ENCODE measurements at places on chromosomes 3 and 15.
A peak's percentile ranks its signal among the peaks of the same experiment; 100 is the strongest.

DNA sequence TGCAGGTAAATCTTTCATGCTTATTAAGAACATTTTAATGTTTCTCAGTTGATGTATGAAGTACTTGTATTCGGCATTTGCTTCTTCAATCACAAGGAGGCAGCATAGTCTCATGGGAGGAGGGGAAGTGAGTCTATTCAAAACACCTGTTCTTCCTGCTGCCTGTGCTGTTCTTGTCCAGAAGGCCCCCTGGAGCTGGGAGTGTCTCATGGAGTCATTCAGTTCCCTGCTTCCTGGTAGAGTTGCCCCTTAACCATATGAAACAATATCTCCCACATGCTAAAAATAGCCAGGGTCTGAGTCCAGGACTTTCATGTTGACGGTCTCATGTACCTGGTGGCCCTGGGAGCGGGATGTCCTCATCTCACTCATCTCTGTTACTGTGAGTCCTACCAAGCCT lies 15.5 kb upstream of the PPP1R2 start:
- peak; percentile 15 for DNase-seq

GRCh38 chr3:31172336-31172735 lies 277.9 kb upstream of the GADL1 start:
- no peak for DNase-seq

GRCh38 chr3:197356275-197356674 lies 57.9 kb upstream of the DLG1 start:
- no peak for DNase-seq

- no peak for DNase-seq
These were observed 51.9 kb upstream of the FLNB start for GRCh38 chr3:57956119-57956832.

GRCh38 chr15:67085818-67086636 lies 20.6 kb downstream of the SMAD3 start:
- no peak for DNase-seq

DNA sequence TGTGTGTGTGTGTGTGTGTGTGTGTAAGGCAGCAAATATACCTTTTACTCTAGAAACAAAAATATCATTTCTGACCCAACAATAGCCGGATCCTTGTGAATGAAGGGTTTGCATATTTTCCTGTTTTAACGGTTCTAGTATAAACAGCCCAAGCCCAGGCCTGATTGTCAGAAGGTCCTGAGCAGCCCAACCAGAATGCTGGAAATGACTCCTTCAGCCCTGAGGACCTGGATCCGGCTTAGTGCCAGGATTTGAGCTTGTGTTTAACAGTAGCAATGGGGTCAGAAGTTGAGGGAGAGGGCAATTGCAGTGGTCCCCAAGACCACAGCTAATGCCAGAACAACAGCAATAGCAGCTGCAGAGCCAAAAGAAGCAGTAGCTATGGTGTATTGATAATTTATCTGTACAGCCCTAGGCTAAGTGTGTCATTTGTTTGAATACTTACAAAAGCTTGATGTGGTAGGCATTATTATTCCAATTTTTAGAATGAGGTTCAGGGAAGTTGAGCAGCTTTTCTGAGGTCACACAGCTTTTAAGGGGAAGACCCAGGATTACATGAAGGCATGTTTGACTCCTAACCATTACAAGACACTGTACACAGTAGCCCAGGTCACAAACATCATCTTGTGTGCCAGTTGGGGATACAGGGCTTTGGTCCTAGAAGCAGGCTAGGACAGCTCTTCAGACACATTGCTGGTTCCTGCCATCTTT lies 12.8 kb downstream of the FOXL2 start:
- DNase-seq = no peak

GRCh38 chr3:132351222-132351806 lies 34.1 kb downstream of the ACP3 start:
- DNase-seq = no peak

- no peak for DNase-seq
These were observed 258.2 kb upstream of the STT3B start for GRCh38 chr3:31274326-31275024.

GRCh38 chr15:73886717-73887345 lies 13.5 kb downstream of the TBC1D21 start:
- DNase-seq = no peak

DNA sequence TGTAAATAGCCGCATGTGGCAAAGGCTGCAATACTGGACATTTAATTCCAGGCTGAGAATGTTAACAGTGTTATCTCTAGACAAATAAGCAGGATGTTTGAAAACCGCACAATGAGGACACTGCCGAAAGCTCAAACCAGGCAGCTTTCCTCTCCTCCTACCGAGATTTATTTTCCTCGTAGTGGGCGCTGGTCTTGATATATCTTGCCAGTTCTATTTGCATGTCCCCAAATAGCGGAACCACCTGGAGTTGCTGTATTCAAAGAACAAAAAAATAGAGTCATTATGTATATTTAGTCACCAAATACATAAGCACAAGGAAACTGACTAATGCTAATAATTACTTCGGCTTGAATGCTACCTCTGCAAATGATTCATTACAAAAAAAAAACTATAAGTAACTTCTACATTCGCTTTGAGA lies 46.5 kb downstream of the CYFIP1 start:
- DNase-seq = no peak

DNA sequence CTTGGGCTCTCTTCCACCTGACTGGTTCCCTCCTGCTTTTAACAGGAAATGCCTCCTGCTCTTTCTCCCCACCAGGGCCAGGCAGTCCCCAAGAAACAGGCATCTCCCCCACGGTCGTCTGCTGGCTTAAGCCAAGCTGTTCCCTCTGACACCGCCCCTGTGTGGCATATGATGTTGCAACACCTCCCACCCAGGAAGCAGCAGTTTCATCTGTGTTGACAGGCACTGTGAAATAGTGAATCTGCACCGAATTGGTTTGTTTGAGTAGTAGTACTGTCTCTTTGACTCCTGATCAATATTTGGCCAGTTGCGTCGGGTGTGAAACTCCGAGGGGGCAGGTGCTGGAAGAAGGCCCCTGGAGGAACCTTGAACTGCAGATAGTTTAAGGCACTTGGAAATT lies 188.8 kb downstream of the FEZF2 start:
- DNase-seq = no peak

DNA sequence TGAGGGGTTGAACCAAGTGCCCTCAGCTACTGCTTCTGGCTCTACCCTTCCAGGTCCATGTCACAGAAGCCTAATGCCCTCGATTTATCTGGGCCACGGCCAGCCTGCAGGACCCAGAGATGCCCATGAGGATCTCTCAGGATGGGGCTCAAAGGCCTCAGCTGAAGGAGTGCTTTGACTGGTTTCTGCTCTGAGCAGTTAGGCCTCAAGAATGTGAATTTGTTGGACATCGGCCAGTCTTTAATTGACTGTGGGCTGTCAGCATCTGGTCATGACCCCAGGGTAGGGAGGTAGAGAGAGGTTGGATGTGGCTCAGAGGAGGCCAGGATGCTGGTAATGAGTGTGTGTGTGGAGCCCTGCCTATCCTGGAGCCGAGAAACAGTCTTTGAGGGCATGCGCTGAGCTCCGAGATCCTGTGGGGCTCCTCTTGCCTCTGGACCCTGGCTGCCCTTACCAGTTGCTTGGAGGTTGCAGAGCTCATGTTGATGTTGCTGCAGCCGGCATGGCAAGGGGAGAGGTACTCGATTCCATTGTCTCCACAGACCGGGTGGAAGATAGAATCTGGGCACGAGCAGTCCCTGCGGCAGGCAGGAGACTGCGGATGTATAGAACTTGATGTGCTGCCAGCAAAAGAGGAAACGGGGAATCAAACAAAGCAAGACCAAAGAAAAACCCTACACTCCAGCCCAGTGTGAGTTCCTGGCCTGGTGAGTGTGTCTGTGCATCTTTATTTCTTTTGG lies 49.1 kb upstream of the RAB6B start:
- no peak for DNase-seq

- DNase-seq = no peak
These were observed 36.7 kb downstream of the HMG20A start for GRCh38 chr15:77457191-77457904.

DNA sequence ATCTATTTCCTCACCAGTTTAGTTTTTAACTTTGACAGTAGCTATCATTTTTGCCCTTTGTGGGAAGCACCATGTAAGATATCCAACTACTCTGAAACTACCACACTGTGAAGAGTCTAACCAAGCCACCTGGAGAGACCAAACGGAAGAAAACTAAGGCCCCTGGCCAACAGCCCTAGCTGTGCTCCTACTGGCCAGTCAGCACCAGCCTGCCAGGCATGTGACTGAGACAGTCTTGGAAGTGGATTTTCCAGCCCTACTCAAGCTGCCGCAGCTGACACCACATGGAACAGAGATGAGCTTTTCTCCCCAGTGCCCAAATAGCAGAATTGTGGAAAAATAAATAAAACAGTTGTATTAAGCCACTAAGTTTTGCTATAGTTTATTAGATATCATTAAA lies 2.9 kb upstream of the TBC1D5 start:
- DNase-seq = no peak

- no peak for DNase-seq
These were observed 28.0 kb upstream of the DUSP7 start for GRCh38 chr3:52084216-52084945.

- DNase-seq = no peak
These were observed 200.6 kb downstream of the BCHE start for GRCh38 chr3:165636684-165637015.

GRCh38 chr15:51793521-51794305 lies 35.7 kb upstream of the TMOD3 start:
- no peak for DNase-seq

GRCh38 chr15:39376371-39376909 lies 204.4 kb upstream of the THBS1 start:
- DNase-seq = no peak

DNA sequence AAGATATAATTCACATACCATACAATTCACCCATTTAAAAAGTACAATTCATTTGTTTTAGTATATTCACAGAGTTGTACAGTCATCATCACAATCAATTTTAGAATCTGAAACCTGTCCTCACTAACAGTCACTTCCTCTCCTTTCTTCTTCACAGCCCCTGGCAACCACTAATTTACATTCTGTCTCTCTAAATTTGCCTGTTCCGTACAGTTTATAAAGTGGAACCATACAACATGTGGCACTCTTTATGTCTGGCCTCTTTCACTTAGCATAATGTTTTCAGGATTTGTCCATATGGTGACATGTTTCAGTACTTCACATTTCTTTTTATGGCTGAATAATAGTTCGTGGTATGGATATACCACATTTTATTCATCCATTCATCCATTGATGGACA lies 22.7 kb downstream of the ERICH6 start:
- no peak for DNase-seq

- no peak for DNase-seq
These were observed 253.2 kb downstream of the ZPLD1 start for GRCh38 chr3:102687851-102688555.

- no peak for DNase-seq
These were observed 23.7 kb downstream of the DNAJB8 start for GRCh38 chr3:128442949-128443348.

DNA sequence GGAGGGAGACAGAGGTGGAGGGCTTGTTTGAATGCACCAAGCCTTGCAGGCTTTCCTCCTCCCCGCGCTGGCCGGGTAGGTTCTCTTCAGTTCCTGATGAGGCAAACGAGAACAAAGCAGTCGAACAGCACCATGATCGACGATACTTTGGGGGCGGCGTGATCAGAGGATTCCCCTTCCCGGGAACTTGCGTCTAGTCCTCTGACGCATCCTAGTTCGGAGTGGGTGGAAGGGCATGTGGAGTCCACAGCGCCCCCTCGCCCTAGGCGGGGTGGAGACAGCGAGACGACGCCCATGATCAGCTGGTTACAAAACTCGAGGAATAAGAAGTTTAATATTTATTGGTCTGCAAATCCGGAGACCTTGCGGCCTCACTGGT lies 452 bp upstream of the SV2B start:
- peak; percentile 41 for DNase-seq

DNA sequence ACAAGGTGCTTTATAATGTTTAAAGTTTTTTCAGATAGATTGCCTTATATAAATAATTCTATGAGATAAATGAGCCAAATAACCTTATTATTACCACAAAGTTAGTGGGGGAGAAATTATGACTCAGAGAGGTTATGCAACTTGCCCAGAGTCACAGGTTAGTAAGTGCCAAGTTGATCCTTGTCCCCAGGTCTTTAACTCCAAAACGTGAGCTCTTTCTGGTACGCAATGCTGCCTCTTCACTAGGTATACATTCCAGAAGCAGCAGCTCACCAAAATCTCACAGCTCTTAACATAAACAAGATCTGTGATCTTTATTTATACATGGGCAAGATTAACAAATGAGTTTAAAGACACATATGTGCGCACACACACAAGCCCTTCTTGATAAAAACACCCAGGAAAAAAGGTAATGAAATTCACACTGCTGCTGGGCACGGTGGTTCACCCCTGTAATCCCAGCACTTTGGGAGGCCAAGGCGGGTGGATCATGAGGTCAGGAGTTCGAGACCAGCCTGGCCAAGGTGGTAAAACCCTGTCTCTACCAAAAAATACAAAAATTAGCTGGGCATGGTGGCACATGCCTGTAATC lies 59.8 kb upstream of the NR2F2 start:
- no peak for DNase-seq

DNA sequence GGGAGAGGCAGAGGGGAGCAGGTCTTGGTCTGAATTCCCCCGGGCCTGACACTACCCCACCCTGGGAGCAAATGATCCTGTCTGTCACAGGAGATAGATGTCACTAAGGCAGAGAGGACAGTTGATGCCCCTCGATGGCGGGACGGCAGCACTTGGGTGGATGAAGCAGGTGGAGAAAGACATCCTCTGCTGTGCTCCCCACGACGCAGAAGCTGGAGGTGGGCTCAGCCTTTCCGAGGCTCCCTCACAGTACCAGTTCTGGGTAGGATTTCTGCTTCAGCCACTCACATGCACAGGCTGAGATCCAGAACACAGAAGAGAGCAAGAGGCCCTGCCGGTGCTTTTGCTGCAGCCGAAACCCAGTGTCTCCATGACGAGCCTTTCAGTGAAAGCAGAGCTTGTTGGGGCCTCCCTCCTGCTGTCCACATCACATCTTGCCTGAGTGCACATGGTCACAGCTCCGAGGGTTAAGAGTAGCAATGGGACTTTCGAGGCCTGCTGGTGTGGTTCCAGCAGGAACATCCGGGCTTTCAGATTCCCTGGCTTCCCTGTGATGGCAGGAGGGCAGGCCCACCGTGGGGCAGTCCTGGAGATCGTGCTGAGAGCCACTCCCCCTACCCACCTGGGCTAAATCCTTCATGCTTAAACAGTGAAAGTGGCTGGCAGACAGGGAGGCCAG lies 107.3 kb upstream of the PRR20G start:
- DNase-seq = no peak

GRCh38 chr15:38048001-38048455 lies 113.6 kb downstream of the TMCO5A start:
- no peak for DNase-seq

GRCh38 chr15:53454535-53454842 lies 305.0 kb downstream of the WDR72 start:
- no peak for DNase-seq

DNA sequence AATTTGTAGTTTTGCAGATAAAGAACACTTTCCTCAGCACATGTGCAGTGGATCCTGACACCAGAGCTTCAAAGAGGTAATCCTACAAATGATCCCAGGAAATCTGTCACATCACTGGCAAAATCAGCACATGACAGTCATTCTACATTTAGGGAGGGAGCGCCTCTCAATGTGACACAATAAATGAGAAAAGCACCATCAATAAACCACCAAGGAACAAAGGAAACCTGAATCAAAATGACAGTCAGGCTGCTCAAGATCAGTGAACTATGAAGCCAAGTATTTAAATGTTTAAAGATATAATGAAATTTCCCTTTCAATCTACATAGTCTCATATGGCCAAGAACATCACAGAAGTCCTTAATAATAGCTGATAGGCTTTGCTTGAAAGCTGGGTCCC lies 119.5 kb downstream of the LRRN1 start:
- DNase-seq = no peak

All from HEK293T (cell line).